ENCODE measurements at places on chromosomes 16 and 17. TPM values are rescaled to one million over a fixed set of nuclear protein-coding genes. Genes with fewer than 3 reads are reported as not detected.

Gene BCO1
- total RNA-seq, result 3.0 TPM

Gene UBFD1
- 91.9 TPM for total RNA-seq

DNA sequence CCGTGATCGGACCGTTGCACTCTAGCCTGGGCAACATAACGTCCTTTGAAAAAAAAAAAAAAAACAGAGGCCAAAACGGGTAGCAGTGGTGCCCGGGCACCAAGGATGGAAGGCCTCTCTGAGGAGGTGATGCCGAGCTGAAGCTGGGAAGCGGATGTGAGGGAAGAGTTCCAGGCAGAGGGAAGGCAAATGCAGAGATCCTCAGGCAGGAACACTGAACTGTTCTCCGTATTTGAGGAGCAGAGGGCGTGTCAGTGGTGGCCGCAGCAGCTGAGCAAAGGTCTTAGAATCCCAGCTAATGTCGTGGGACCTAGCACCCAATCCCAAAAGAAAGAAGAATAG lies 656 bp upstream of the KCTD13 start:
- H3K27ac ChIP-seq, result peak overlapping the region; percentile 92
- H3K36me3 ChIP-seq, result no peaks in the 10 kb centered on the region
- H3K4me1 ChIP-seq, result peaks cover 33% of the 10 kb centered on the region

DNA sequence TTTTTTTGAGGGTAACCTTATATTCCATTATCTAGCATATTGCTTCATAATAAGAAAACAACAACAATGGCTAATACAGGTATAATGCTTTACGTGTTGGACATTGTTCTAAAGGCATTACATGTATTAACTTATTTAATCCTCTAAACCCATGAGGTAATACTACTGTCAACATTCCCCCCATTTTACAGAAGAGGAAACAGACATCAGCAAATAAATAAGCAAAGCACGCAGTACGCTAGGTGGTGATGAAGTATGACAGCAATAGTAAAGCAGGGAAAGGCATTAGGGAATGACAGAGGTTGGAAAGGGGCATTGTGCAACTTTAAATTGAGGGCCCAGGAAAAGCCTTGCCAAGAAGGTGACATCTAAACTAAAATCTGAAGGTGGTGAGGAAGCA lies 4.6 kb downstream of the ANKRD40 start:
- peak overlapping the region; percentile 34 for H3K27ac ChIP-seq
- peak overlapping the region; percentile 27 for H3K4me3 ChIP-seq
- H3K36me3 ChIP-seq, result peaks cover 24% of the 10 kb centered on the region

Gene CES3
- total RNA-seq, result 0.48 TPM

DNA sequence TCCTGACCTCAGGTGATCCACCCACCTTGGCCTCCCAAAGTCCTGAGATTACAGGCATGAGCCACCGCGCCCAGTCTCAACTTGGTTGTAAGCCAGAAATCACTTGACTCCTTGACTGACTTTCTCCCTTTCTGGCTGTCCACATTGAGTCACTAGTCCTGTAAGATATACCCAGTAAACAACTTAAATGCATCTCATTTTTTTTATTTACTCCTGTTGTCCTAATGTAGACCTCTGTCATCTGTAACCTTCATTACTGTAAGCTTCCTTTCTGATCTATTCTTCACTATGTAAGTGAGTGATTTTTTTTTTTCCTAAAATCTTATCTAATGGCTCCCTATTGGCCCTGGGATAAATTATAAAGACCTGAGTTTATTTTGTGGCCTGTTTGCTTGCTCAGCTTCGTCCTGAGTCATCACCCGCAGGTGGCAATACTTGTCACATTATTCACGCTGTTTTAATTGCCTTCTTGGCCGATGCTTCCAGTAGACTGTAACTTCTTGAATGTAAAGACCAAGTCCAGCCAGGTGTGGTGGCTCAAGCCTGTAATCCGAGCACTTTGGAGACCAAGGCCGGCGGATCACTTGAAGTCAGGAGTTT lies 41.0 kb downstream of the PAFAH1B1 start:
- peaks cover 11% of the 10 kb centered on the region for H3K36me3 ChIP-seq
- peak overlapping the region; percentile 72 for H3K27ac ChIP-seq
- no peak for DNase-seq
- no peak overlapping the region for H3K4me3 ChIP-seq
- no peaks in the 10 kb centered on the region for H3K27me3 ChIP-seq
- H3K4me1 ChIP-seq, result peaks cover 20% of the 10 kb centered on the region

GRCh38 chr17:292531-293382 lies 59.9 kb downstream of the RPH3AL start:
- peaks cover 9% of the 10 kb centered on the region for H3K4me1 ChIP-seq
- no peak for DNase-seq
- H3K4me3 ChIP-seq, result no peak overlapping the region
- H3K27ac ChIP-seq, result no peak overlapping the region
- H3K36me3 ChIP-seq, result no peaks in the 10 kb centered on the region

DNA sequence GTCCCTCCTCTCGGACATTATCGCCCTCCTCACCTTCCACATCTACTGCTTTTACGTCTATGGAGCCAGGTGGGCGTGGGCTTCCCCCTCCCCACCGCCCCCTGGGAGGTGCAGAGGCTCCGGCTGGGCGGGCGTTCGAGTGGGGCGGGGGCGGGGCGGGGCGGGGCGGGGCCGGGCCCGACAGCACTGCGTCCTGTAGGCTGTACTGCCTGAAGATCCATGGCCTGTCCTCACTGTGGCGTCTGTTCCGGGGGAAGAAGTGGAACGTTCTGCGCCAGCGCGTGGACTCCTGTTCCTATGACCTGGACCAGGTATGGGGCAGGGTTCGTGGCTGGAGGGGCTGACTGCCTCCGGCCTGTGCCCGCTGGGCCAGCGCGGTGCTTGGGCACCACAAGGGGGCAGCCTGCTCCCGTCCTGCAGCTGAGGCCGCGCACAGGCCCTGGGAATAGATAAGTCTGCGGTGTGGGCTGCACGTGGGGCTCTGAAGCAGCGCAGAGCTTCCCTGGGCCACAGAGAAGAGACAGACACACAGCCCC lies 9.2 kb downstream of the PIGQ start:
- no peak overlapping the region for H3K4me3 ChIP-seq
- no peak overlapping the region for H3K27ac ChIP-seq
- no peak for DNase-seq
- no peaks in the 10 kb centered on the region for H3K4me1 ChIP-seq
- no peaks in the 10 kb centered on the region for H3K36me3 ChIP-seq

Gene OTOP2
- total RNA-seq, result not detected

GRCh38 chr17:75342996-75343395 lies 53.8 kb upstream of the SLC25A19 start:
- no peaks in the 10 kb centered on the region for H3K36me3 ChIP-seq
- peaks cover 49% of the 10 kb centered on the region for H3K4me1 ChIP-seq
- no peak overlapping the region for H3K4me3 ChIP-seq
- no peak overlapping the region for H3K27ac ChIP-seq
- DNase-seq, result no peak
- H3K27me3 ChIP-seq, result no peaks in the 10 kb centered on the region

DNA sequence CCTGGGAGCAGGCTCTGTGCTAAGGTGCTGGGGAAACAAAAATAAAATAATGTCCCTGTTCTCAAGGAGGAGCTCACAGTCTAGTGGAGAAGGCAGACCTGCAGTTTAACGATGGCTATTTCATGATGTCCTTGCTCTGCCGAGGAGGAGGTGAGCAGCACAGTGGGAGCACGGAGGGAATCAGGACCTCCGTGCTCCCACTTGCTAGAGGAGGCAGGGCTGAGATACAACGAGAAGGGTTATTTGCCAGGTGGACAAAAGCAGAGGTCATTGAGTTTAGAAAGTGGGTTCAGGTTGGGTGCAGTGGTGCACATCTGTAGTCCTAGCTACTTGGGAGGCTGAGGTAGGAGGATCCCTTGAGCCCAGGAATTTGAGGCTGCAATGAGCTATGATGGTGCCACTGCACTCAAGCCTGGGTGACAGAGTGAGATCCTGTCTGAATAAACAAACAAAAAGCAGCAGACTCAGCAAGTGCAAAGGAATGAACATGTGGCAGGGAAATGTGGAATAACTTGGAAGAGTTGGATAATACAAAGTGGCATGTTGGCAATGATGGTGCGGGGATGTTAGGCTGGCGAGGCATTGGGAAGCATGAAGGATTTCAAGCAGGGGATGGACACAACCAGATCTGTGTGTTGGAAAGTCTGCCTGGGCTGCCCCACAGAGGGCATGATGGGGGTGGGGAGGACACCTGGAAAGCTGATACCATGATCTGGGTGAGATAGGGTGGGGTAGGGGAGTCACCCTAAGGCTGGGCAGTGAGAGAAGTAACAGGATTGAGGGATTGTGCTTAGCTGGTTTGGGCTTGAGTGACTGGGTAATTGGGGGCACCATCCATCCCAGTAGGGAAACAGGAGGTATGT lies 12.8 kb upstream of the TNS4 start:
- H3K4me3 ChIP-seq, result no peak overlapping the region
- H3K27me3 ChIP-seq, result peaks cover 25% of the 10 kb centered on the region
- DNase-seq, result no peak
- no peaks in the 10 kb centered on the region for H3K36me3 ChIP-seq
- H3K27ac ChIP-seq, result no peak overlapping the region
- peaks cover 26% of the 10 kb centered on the region for H3K4me1 ChIP-seq

DNA sequence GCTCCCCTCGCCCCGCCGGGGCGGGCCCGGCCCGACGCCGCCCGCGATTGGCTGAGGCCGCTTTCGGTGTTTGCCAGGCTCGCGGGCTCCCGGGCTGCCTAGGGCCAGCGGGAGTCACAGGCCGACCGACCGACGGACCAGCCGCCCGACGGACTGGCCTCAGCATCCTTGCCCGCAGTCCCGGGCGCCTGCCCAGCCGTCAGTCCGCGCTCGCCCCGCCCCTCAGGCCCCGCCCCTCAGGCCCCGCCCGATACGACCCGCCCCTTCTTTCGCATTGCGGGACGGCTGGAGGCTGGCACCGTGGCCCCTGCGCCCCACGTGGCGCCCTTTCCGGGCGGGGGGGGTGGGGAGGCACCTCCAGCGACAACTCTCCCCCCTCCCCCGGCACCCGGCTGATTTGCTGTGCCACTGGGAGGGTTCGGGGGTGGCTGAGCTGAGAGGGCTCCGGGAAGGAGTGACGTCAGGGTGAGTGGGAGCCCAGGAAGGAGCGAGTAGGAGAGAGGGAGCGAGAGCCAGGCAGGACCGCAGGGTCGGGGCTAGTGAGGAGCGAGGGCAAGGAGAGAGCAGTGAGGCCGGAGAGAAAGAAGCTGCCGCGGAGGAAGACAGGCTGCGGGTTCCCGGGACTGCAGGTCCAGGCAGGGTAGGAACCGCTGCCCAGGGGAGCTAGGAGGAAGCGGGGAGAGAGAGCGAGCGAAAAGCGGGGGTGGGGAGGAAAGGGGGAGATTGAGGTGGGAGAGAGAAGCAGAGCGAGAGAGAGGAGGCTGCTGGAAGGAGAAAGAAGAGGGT lies at the start of gene ASPHD1:
ASPHD1 (plus strand) TSS at position 387 of the 786 bp plus-strand sequence. CDS start 484 bp downstream, outside the sequence.
- peaks cover 6% of the 10 kb centered on the region for H3K4me1 ChIP-seq
- peak; percentile 87 for DNase-seq
- H3K27me3 ChIP-seq, result peaks cover 41% of the 10 kb centered on the region
- no peaks in the 10 kb centered on the region for H3K36me3 ChIP-seq
- H3K27ac ChIP-seq, result peak within 1 kb of the TSS; percentile 48

Gene NTN1
- total RNA-seq, result 17.4 TPM

Measured in type B pancreatic cell (in vitro differentiated cells).